GM10248 (cell line): ENCODE measurements at places on chromosomes 7 and 10.

GRCh38 chr7:77862691-77863090, 64.1 kb downstream of the PHTF2 start:
- no peak for DNase-seq

GRCh38 chr7:27424749-27425148, 182.1 kb downstream of the EVX1 start:
- DNase-seq: no peak

DNA sequence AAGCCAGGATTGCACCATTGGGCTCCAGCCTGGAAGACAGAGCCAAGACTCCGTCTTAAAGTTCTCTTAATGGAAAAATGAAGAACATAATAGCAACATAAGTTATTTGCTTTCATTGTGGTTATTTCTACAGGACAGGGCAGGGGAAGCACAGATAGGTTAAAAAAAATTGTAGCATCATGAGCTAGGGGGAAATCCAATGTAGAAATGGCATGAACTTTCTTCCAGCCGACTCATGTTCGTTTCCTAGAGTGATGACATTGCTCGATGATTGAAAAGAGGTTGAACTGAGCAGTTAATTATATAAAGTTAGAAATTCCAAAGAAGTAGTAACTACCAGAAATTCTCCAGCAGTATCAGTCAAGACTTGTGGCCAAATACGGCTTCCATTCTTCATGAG, 64.9 kb downstream of the DAGLB start:
- no peak for DNase-seq

GRCh38 chr7:157855452-157856213, 518.8 kb downstream of the DNAJB6 start:
- DNase-seq: no peak

GRCh38 chr7:44154703-44155102, 13.6 kb upstream of the MYL7 start:
- no peak for DNase-seq

DNA sequence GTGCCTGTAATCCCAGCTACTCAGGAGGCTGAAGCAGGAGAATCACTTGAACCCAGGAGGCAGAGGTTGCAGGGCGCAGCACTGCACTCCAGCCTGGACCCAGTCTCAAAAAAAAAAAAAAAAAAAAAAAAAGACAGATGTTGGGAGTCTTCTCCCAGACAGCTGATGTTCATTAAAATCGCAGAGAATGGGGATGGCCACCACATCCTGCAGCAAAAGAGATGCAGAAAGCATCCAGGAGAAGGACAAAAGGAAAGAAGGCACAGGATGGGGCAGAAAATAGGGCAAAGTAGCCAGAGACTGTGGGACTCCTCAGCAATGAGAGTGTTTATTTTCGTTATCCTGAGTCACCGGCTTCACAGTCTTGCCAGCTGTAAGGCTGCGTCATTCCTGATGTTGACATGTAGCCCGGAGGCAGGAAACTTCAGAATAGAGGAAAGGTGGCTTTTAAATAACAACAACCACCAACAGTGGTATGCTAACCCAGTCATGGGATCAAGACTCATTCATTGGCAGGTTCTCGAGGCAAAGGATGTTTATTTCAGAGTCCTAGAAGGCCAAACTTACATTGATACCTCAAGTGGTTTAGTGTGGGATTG, 149.5 kb upstream of the SVIL start:
- no peak for DNase-seq

- DNase-seq: peak; percentile 16
Observed at GRCh38 chr7:69192134-69192533, 406.1 kb upstream of the AUTS2 start.
